ENCODE measurements at places on chromosomes 5 and 9.

DNA sequence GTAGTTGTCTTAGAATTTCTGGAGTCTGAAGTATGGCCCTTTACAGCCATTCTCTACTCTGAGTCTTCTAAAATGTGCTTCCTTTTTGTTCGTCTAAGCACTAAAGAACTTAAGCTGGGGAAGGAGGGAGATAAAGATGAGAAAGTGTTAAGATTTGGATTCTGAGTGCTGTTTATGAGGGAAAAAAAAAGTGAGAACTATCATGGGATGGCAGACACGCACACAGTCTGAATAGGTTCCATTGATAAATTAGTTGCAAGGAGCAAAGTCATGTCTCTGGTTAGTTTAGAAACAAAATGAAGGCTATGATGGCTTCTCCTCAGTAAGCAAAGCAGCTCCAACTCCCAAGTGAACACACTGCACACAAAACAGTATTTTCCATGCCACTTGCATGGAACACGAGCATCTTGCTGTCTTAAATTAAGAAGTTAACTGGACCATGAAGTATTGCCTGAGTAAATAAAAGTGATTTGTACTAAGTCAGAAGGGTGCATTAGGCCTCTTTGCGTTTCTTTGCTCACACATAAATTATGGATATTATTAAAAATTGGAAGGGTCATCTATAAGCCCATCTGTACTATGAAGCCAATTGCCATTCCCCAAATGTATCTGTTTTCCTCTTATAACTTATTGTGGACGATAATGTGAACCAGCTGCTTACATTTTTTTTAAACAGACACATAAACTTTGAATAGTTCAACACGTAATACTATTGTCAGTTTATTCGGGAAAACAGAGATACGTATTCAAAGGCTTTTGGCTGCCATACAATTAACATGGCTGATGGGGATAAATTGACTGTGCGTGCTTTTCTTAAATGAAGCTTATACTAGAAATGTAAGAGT is 199.3 kb downstream of the SGCD start:
- no peak for DNase-seq

DNA sequence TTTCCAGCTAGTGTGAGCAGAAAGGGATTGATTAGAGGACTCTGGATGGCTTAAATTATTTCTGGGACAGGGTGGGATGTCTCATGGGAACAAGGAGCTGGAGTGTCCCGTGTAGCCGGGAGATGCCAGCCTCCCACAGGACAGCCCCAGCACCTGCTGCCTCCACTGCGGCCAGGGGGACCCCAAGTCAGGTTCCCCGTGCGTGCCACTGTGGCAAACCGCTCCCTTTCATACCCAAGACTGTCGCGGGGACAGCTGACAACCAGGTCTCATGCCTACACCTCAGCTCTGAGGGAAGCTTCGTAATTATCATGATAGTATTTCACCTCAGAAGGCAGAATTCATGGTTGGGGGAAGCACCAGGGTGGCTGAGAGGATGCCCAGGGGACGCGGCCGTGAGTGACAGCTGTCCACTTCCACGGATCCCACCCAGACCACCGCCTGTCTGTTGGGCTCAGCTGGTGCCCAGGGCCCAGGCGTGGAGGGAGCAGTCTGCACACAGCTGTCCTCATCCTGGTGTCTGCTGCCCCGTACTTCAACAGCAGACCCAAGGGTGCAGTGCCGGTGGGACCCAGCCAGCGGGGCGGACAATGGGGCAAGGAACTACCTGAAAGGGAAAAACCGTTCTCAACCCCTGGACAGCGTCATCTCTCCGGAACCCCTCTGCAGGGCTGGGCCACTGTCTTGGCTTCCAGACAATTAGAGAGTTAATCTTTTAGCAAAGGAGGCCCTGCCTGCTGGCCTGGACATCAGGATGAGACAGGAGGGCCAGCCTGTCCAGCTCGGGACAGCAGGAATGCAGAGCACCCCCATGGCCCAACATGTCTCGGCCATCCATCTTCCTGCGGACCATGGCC is 166.9 kb downstream of the OLFM1 start:
- DNase-seq = no peak

DNA sequence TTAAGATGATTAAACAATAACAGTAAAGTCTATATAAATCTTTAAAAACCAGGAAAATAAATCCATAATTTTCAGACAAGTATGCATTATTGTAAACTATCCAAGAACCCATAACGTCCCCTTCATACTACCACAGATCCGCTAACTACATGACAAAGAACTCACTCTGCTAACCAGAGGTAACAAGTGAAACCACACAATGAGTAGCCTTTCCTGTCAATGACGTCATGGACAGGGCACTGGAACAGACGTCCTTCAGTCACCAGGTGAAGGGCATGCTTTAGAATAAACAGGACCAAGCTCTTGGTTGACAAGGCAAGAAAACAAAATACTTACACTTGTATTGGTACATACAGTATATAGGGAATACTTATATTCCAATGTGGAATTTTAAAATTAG is 45.2 kb downstream of the RNF130 start:
- DNase-seq = no peak

DNA sequence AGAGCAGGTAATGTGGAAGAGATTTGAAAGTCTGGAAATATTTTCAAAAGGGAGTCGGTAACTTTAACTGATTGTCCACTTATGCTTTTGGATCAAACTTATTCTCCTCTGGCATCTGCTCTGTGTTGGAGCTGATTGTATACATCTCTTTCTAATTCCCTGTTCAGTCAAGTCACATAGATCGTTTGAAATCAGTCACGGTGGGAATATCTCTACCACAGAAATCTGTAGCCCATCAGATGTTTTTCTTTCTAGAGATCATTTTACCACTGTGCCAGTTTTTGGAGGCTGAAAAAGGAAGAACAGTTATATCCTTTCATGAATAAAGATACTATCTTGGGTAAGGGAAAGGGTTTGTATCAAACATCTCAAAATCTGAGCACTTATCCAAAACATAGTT is 1853.3 kb downstream of the EFNA5 start:
- no peak for DNase-seq

GRCh38 chr5:135561266-135561665 is 17.5 kb downstream of the CXCL14 start:
- no peak for DNase-seq
